ENCODE measurements at places on chromosomes 3 and 15.

- no peak for DNase-seq
Measured at GRCh38 chr15:70251246-70251990, 153.7 kb upstream of the TLE3 start.

DNA sequence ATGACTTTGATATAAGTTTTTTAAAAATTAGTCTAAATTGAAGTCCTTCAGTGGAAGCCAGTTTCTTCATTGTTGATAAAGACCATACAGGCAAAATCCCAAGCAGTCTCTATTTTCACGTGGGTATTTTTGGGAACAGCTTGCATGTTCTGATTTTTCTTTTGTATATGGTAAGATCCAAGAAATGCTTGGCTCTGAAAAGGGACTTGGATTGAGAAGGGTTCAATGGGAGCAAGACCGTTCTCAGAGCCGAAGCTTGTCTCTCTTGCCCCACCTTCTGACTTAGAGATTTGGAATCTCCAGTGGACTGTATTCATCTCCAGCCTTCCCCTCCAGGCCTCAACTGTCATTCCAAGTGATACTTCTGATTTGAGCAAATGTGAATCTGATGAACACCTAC is 175.5 kb downstream of the CHDH start:
- no peak for DNase-seq

- no peak for DNase-seq
Measured at GRCh38 chr3:188207941-188208515, 54.1 kb downstream of the LPP start.

- no peak for DNase-seq
Measured at GRCh38 chr3:94431876-94432570, 369.2 kb downstream of the NSUN3 start.

- DNase-seq: no peak
Measured at GRCh38 chr3:187889601-187890404, 144.5 kb upstream of the BCL6 start.

DNA sequence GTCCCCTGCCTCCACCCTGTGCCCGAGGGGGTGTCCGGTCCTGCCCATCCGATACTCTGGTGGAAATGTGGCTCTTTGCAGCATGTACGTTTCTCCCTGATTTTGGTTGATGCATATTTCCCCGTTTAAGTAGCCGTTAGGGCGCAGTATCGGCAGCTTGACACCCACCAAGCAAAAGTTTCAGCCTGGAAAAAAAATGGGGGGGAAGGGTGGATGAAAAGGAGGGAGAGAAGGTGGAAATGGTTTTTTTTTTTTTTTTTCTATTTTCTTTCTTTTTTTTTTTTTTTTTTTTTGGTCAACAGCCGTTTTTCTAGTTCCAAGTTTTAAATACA is 1.3 kb downstream of the RAP2B start:
- DNase-seq: no peak

- no peak for DNase-seq
Measured at GRCh38 chr15:88018869-88019641, 237.5 kb downstream of the NTRK3 start.

DNA sequence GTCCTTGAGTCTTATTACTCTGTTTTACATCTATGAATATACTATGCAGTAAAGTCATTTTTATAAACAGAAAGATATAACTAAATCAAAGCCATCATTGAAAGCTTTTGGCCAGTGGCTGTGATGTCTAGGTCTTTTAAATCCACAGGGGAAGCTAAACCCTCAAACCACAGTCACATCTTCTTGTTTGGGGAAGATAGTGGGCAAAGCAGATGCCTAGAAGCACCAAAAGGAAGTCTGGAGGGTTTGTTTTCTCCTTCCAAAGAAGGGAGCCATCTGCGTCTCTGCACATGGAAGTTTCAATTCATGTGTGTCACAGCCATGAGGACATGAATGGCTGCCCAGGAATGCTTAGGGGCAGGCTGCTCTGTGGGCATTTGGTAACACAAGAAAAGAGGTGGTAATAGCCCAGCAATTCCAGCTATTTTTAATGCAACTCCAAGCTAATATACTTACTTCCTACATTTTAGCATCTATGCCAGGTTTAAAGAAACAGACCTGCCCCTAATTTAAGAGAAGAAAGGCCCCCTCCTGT is 322.2 kb downstream of the SLC9A9 start:
- DNase-seq: no peak

- DNase-seq: no peak
Measured at GRCh38 chr15:94631608-94632007, 400.2 kb downstream of the MCTP2 start.

DNA sequence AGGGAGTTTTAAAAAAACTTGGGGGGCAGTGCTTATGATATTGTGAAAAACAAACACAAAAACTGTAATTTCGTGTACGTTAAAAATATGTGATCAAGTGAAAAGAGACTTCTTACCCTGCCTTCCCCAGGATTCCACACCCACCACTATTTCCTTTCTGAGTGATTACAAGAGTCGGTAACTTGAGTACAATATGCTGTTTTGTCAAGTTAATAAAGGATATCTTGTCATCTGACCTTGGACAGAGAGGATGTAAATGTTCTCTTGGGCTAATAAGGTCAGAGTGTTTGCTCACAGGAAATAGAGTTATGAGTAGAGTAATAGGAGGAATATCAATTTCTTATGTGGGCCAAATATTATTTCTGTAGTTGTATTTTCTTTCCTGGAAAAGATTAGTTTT is 68.1 kb downstream of the NOX5 start:
- no peak for DNase-seq

DNA sequence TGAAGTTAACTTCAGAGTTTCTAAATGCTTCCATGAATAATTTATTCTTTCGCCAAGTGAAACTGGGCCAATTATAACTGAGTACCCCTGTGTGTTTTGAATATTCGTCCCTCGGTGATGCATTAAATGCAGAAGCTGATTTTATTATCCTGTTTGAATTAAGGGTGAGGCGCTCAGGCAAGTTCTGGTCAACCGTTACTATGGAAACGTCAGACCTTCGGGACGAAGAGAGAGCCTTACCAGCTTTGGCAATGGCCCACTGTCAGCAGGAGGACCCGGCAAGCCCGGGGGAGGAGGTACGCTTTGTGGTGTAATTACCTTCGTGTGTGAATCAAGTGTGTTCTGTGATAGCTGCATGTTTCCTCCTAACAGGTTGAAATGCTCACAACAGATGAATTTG is 239.8 kb downstream of the ITPR1 start:
- DNase-seq: no peak

- no peak for DNase-seq
Measured at GRCh38 chr15:90679959-90680358, 37.2 kb upstream of the BLM start.

DNA sequence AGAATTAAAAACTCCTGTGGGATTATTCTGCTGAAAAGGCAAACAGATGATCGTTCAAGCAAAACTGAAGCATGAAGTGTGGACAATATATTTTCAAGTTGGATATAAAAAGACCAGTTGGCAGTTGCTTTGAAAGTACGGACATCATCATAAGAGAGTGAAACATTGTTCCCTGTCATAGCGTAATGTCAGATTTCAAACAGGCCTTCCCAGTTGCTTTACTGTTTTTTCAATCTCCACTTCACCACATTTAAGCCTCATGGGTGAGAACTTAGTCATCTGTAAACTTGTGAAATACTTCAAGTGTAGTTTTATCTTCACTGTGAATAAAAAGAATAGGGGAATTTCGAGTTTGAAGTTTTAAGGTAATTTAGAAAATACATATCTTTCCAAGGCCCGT is 435.1 kb upstream of the CNTN3 start:
- DNase-seq: no peak

DNA sequence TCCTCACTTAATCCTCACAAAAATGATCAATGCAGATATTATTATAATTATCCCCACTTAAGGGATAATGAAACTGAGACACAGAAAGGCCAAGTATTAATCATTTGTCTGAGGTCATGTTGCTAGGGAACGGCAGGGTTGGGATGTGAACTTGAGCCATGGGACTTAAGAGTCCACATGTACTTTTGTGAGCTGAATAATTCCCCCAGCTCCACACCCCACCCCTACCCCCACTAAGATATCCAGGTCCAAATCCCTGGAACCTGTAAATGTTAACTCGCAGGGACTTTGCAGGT is 290.5 kb upstream of the GADL1 start:
- no peak for DNase-seq

DNA sequence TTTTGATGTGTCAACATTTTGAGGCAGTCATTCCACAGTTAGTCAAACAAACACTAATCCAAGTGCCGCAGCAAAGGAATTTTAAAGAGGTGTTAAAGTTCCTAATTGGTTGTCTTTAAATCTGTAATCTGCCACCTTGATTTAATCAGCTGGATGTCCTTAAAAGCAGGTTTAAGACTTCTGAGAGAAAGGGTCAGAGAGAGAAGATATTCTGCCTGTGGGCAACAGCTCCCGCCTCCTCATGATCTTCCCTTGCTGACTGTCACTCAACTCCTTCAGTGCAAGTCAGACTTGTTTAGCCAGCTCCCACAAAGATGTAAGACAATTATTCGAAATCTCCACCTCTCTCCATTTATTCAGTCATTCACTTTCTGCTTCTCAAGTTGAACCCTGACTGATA is 92.6 kb upstream of the MYRIP start:
- no peak for DNase-seq

- DNase-seq: no peak
Measured at GRCh38 chr15:58383876-58384275, 47.9 kb upstream of the LIPC start.

DNA sequence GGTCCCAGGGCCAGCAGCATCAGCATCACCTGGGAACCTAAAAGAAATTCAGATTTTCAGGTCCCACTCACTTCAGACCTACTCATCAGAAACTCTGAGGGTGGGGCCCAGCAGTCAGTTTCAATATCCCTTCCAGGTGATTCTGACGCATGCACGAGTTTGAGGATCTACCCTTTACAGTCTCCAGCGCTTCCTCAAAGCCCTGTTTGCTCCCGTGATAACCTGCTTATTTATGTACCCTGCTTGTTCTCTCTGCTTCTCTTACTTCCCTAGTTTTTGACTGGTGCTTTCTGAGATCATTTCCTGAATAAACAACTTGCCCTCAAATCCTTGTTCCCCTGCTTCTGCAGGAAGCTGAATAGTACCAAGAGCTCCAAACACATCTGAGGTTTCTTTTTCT is 245.3 kb downstream of the ZNF621 start:
- DNase-seq: no peak

DNA sequence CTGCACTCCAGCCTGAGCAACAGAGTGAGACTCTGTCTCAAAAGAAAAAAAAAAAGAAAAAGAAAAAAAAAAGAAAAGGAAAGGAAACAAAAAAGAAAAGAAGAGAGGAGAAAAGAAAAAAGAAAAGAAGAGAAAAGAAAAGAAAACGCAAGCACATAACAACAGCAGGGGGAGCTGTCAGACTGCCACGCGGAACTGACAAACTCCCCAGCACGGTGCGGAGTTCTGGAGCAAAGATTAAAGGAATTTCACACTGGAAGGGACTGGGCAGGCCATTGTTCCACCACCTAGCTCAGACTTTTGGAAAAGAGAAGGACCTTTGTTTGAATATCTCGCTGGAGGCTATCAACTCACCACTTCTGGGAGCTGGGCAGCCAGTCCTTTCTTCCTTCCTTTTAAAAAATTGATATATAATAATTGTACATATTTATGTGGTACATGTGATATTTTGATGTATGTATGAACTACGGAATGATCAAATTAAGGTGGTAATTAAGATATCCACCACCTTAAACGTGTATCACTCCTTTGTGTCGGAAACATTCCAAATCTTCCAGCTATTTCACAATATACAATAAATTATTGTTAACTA is 40.5 kb downstream of the DPPA2 start:
- no peak for DNase-seq

DNA sequence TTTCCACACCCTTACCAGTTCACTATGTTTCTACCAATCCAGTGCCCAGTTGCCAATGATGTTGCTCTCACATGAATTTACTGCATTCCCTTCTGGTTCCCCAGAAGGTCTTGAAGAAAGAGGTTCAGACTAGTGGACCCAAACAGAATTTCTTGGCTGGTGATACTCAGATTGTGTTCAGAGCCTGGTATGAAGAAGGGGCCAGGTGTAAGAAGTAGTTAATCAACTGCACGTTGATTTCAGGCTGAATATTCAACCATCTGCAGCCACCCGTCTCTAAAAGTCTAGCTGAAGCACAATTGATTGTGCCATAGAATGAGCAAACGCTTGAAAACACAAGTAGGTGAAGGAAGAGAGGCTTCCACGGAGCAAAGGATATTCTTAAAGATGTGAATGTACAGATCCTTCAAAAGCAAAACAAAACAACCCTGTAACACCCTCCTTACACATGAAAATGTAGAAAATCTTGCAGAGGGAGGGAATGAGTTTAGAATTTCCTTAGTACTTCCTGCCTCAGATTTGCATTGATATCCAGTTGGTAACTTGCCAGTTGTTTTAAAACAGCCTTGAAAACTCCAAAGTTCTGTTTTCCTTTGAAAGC is 4.7 kb downstream of the RBMS3 start:
- DNase-seq: no peak

GRCh38 chr3:121660356-121661171 is at the start of gene HCLS1:
HCLS1 (minus strand) TSS chr3:121660903; CDS start chr3:121658347, 2,556 bp downstream.
- peak; percentile 50 for DNase-seq

DNA sequence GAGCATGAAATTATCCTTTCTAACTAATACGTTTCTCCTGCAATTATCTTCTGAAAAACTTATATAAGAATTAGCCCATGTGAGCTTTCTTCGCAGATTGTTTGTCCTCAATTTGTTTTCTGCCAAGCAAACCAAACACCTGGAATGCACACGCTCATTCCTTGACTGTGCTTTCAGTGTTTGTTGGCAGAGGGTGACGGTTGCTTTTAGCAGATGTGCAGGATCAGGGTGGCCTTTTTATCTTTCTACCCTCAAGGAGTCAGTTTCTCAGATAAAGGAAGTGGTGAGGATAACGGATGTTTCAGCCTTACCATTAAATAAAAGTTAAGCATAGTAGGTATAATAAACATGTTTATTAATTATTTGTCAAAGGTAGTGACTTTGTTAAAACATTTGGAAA is 15.2 kb downstream of the ARPP21 start:
- no peak for DNase-seq

DNA sequence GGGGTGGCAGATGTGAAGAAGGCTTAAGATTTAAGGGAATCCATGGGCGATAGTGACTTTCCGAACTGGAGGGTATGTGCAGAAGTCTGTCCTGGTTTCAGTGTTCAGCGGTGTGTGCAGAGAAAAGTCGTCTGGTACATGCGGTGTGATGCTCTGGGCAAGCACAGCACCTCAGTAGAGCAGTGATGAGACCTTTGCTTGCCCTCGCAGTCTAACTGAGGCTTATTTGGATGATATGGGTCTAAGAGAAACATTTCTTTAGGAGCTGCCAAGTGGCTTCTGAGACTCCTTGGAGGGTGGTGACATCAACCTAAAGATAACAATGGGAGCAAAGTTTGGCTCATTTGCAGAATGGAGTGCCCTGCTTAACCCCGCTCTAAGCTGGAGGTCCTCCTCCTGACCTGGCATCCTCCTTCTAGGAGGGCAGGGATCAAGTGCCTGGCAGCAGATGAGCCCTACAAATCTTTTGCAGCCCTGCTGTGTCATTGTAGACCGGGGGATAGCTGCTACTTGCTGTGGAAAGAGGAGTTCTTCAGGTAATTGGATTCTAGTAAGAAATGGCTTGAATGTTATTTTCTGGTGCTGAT is 228.1 kb upstream of the AZI2 start:
- no peak for DNase-seq

Measured in stimulated activated CD8-positive, alpha-beta memory T cell treated with anti-CD3 and anti-CD28 coated beads, Interleukin-2, amount 100 ng/mL, for 1 hour (primary cell).